Endothelial cell (in vitro differentiated cells): ENCODE measurements at places on chromosomes 11 and 22.

DNA sequence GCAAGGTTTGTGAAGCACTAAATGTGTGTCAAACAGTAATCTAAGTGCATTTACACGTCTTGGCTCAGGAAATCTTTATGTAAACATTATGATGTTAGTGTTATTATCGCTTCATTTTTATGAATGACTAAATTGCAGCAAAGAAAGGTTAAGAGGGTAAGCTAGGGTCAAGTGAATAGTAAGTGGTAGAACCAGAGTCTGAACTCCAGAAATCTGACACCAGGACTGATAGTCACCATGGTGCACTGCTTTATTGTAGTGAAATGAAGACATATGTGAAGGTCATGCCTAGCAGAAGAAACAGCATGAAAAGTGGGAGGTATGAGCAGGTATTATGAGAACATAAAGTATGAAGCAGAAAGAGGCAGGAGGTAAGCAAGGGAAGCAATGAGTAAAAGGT is 368.7 kb upstream of the TENM4 start:
- DNase-seq = no peak

DNA sequence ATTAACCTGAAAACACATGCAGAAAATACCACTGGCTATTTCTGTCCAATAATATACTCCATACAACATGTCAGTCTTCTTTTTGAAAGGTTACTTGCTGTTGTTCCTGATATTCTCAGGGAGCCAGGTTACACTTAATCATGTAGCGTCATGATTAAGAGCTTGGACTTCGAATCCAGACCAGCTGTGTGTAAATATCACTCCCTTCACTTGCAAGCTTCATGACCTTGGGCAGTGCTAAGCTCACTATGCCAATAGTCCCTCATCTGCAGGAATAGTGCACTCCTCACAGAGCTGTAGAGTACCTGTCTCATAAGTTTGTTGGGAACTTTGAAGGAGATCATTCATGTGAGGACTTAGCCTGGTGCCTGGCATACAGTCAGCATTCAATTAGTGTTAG is 1.9 kb downstream of the HTR3B start:
- DNase-seq = no peak

DNA sequence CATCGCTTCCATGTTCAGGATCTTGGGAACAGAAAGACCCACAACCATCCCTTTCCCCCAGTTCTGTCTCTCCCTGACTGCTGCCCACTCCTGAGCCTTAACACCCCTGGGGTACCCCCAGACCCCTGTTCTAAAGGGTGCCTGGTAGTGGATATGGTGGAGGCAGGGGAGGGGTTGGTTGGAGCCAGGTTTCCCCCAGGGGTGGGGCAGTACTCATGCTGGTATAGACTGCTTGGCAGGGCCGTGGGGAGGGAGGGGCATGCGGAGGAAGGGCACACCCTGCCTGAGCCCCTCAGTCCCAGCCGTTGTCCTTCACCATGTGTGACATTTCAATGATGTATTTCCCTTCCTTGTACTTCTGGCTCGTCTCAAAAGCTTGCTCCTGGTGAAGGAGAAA is 4.0 kb downstream of the YPEL4 start:
- DNase-seq = no peak

DNA sequence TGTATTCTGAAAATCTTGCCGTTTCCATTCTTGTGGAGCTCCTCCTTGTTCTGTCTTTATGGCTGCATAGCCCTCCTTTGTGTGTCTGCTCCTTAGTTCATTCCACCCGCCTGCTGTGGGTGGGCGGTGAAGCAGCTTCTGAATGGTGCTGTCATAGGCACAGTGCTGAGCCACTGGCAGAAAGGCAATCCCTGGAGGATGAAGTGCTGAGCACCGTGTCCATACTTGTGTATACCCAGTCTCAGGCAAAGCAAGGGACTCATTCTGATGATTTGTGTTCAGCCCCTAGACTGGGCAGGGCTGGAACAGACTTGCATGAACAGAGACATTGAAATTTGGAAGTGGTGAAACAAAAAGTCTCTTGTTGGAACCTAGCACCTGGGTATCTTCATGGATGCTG is 134.9 kb downstream of the MYO18B start:
- DNase-seq = no peak

GRCh38 chr11:126433989-126434949 is 78.8 kb downstream of the ST3GAL4 start:
- no peak for DNase-seq

- no peak for DNase-seq
These were observed 55.1 kb downstream of the IRAG1 start for GRCh38 chr11:10638316-10638925.

- DNase-seq = no peak
These were observed 18.3 kb upstream of the GALNT18 start for GRCh38 chr11:11640152-11640551.

DNA sequence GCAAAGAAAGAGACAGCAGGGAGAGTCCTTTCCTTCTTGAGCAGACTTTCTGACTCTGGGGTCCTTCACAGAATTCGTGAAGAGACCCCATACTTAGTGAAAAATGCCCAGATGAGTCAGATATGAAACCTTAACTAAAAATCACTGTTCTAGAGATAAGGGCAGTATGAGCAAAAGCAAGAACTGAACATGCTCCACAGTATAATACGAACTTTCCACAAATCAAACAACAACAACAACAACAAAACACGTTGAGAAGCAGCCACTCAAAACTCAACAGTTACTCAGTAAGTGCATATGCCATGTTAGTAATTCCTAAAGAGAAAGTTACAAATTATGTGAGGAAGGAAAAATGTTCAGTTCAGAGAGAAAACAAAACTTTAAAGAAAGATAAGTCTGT is 44.3 kb downstream of the PITPNB start:
- DNase-seq = no peak

GRCh38 chr11:116701297-116701801 is 71.4 kb downstream of the BUD13 start:
- no peak for DNase-seq

GRCh38 chr11:40188848-40189247 is 1270.6 kb downstream of the LRRC4C start:
- DNase-seq = no peak

DNA sequence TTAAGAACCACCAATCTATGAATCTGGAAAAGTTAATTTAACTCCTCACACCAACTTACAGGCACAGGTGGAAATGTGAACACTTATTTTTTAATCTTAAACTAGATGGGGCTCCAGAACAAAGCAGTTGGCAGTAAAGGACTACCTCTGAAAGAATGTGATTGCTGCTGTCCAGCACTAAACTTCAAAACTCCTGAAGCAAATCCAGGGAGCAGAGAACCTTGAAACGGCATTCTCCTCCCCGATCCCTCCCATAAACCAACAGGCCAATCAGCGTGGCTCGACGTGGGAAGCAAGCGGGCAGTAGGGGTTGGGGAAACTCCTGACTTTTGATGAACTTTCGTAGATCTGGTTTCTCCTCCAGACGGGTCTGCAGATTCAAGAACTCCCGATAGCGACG is 5.0 kb downstream of the SNX19 start:
- DNase-seq = no peak

DNA sequence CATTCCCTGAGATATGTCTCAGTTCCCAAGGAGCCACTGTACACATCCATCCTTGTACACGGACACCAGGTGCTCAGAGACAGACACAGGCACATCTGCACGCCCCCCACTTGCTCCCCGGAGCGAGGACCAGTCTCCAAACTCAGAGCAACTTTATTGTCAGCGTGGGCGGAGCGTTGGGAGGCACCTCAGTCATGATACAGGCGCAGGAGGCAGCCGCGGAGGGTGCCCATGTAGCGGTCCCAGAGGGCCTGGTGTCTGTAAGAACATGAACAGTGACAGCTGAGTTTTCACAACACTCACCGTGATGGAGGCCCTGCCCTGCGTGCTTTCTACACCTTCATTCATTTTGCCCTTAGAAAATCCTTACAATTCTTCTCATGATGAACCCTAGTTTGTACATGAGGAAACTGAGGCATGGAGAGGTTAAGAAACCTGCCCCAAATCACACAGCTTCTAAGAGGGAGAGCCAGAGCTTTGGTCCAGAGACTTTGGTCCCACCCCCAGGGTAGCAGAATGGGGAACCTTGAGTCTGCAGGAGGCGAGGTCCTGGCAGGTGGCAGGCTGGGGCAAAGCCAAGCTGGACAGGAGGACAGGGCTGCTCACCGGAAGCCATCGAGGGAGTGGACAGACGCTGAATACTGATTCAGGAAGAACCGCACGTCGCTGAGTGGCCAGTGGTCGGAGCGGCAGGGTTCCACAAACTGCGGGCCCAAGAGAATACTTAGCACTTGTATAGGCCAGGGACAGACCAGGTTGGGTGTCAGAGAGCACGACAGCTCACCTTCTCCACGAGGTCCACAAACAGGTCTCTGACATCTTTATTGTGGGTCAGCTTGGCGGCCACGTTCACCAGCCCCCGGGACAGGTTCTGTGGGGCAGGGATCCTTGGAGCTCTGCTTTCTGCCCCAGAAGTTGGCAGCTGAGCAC is 4.2 kb downstream of the FIBP start:
- no peak for DNase-seq

- DNase-seq = peak; percentile 83
These were observed 69.4 kb upstream of the FGF3 start for GRCh38 chr11:69888483-69889181.

DNA sequence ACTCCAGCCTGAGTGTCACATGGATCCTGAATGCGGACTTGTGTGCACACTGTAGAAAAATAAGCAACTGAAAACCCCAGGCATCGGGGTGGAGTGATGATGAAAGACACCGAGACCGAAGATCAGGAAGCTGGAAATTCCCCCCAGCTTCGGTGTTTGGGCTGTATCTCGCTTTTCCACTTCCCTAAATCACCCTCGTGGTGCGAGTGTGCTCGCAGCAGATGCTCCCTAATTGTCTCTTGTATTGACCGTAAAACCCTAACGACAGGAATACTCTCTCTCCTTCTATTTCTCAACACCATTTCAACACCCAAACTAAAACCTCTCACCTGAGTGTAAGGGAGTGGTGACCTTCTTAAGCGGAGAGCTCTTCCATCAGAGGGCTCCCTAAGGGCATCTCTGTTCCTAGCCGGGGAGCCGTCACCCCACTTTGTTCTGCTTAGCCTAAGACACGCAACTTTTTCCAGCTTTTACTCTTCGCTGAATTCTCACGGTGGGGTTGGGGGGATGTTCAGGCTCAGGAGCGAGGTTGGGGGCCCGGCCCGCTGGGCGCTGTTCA is 635 bp upstream of the GRK3 start:
- no peak for DNase-seq

GRCh38 chr11:88447281-88447680 is 109.7 kb upstream of the CTSC start:
- no peak for DNase-seq
